ENCODE measurements at places on chromosomes 11 and 22.
A peak's percentile ranks its signal among the peaks of the same experiment; 100 is the strongest.

DNA sequence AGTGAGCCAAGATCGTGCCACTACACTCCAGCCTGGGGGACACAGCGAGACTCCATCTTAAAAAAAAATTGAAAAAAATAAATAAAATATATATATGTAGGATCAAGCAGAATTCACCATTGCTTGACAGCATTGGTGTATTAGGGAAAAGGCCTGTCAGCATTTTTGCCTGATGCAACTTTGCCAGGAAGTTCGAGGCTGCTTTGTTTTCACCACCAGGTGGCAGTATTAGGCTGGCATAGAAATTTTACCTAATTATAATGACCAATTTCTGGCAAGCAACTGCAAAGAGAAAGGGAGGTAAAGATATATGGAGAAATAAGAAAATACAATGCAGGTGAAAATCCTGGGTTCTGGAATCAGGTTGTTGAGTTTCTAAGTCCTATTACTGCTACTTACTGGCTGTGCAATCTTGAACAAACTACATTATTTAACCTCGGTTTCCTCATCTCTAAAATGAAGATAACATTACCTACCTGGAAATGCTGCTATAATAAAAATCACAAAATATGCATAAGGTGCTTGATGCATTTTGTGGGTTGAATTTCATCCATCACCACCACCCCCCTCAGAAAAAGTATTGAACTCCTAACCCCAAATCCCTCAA, 24.7 kb downstream of the LAYN start:
- peak; percentile 10 for DNase-seq

DNA sequence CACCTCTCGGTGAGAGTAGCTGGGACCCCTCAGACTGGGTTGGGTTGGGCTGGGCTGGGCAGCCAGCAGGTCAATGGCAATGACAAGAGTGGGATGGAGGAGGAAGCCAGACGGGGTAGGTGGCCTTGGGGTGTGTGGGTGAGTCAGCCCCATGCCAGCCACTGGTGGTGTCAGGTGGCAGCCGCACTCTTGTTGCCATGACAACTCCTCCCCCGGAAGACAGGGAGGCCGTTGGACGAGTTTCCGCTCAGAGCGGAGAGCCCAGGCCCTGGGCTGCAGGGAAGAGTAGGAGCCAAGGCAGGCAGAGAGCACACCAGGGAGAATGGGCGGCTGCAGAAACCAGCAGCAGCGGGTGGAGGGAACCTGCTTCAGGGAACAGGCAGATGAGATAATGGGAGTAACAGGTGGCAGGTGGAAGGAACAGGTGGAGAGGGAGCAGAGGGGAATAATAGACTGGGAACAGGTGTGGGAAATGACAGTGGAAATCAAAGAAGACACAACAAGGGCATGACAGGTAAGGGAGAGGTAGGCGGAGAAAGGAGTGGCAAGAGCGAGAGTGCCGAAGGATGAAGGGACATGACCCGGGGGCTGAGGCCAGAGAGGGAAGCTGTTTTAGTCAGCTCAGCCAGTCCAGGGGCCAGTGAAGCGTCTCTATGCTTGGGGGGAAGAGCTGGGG, 8.7 kb downstream of the SPTBN2 start:
- peak; percentile 11 for DNase-seq

DNA sequence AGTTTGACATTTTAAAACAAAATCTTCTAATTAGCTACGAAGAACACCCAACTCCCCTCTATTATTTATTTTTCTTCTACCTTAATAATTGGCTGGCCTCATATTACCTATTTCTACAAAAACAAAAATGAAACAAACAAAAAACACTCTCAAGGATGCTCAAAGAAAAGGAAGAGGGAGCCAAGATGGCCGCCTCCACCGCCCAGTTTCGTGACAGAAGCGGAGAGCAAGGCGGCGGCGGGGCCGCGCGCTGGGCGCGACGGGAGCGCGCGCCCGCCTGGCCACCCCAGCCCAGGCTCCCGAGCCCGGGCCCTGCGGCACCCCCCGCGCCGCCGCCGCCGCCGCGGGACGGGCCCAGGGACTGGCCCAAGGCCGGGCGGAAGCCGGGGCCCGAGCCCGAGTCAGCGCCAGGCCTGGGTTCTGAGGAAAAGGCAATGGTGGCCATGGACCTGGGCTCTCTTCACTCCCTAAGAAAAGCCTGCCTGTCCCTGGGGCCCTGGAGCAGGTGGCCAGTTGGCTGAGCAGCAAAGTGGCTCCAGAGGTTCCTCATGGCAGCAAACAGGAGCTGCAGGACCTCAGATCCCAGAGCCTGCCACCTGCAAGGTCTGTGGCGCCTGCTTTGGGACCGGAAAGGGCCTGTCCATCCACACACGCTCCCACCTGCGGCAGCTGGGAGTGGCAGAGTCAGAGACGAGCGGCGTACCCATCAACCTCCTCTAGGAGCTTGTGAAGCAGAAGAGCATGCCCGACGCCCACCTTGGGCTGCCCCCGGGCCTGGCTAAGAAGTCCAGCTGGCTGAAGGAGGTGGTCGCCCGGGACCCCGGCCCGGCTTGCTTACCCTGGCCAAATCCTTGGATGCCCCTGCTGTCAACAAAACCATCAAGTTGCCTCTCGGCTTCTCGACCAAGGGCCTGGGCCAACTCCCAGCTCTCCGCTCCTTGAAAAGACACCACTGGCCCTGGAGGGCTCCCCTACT, 543.2 kb upstream of the CCDC179 start:
- no peak for DNase-seq

- no peak for DNase-seq
Observed at GRCh38 chr11:368414-369335, 624 bp upstream of the B4GALNT4 start.

DNA sequence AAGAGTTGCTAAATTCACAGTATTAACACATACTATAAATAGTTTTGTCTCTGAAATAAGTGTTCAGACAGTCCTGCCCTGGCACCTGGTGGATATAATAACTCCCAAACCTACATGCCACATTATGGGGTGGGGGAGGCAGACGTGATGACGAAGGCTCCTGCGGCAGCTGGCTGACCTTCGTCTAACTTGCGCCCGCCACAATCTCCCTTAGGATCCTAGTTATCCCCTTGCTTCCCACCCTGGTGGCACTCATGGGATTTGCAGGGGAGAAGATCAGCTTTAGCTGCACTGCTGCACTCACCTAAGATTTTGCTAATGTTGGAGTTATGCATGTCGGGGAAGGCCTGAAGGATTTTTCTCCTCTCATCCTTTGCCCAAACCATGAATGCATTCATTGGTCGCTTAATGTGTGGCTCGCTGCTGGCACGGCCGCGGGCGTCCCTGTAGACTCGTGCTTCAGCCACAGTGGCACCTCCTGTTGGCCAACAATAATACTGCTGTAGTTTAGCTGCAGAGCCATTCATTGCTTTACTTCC, 367.6 kb downstream of the SOX6 start:
- no peak for DNase-seq

GRCh38 chr11:1916986-1917522, 2.4 kb upstream of the TNNT3 start:
- DNase-seq = no peak

DNA sequence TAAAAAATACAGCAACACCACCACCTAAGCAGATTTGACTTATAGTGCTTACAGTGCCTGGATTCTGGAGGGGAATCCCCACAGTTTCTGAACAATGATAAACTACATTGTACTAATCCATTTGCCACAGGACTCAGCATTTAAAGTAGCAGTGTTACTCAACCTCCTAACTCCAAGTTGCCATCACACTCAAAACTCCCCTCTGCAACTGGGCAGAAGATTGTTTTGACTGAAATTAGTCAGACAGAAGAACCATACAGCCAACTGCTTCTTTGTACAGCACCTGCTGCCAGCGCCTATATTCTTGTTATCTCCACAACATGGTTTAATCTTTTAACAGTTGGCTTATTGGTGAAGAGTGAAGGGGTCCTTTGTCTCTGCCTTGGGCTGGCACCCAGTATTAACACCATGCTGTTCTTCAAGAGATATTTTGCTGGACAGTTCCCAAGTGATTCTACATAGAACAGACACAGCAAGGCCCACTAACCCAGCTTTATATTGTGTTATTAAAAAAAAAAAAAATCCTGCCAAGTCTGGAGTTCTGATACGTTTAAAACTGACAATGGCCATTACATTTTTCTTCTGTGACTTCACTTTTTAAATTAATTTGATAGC, 273.2 kb downstream of the DCDC1 start:
- no peak for DNase-seq

DNA sequence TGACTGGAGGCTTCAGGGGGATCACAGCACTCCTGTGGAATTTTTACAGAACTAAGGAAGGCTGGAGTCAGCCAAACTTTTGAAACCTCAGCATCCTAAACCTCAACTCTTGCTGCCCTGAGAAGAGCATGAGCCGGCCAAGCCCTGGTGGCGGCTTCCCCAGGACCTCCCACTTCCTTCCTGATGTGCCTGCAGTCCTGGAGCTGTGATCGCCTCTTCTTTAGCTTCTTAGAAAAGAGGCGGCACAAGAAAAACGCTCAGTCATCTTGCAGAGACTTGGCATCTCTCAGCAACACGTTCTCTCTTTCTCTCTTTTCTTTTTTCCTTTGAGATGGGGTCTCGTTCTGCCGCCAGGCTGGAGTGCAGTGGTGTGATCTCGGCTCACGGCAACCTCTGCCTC, 40.4 kb upstream of the AMPD3 start:
- no peak for DNase-seq

- no peak for DNase-seq
Observed at GRCh38 chr11:134258577-134258976, 5.2 kb downstream of the ACAD8 start.

DNA sequence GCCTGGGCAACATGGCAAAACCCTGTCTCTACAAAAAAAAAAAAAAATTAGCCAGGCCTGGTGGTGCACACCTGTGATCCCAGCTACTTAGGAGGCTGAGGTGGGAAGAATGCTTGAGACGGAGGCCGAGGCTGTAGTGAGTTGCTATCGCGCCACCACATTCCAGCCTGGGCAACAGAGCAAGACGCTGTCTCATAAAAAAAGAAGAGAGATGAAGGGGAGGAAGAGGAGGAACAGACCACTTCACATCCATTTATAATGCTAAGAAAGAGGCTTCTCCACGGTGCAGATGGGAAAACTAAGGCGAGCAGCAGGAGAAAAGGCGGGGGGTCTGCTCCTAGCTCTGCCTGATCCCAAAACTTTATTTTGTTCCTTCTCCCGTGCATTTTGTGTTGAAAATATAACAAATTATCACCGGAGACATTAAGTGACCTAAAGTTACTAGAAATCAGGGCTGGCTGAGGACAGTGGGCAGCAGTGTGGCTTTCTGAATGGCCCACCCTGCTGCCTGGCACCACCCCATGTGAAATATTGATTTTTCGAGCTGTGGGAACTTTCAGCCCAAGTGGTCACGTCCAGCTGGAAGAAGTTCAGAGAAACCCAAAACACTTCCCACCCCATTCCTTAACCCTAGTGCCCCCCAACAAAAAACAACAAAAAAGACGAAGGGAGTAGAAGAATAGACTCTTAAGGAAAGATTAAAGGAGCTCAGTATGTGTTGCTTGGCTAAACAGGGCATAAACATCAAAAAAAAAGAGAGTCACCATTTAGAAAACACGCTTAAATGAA, 9.5 kb downstream of the MYH9 start:
- DNase-seq = no peak

DNA sequence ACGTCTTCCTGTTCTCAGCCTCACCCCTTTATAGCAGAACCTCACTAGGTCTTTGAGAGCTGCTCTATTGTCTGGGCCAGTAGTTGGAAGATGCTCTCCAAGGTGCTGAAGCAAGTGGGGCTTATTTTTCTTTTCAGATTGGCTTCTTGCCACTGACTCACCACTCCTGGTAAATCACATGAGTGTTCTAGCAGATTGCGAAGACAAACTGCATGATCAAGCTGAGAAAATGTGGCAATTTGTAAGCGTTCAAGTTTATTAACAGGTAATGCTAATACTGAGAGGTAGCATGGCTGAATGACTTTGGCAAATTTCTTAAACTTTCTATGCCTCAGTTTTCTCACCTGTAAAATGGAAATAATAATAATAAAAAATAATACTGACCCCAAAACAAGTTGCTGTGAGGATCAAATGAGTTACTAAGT, 59.2 kb downstream of the CACNG2 start:
- DNase-seq = no peak

DNA sequence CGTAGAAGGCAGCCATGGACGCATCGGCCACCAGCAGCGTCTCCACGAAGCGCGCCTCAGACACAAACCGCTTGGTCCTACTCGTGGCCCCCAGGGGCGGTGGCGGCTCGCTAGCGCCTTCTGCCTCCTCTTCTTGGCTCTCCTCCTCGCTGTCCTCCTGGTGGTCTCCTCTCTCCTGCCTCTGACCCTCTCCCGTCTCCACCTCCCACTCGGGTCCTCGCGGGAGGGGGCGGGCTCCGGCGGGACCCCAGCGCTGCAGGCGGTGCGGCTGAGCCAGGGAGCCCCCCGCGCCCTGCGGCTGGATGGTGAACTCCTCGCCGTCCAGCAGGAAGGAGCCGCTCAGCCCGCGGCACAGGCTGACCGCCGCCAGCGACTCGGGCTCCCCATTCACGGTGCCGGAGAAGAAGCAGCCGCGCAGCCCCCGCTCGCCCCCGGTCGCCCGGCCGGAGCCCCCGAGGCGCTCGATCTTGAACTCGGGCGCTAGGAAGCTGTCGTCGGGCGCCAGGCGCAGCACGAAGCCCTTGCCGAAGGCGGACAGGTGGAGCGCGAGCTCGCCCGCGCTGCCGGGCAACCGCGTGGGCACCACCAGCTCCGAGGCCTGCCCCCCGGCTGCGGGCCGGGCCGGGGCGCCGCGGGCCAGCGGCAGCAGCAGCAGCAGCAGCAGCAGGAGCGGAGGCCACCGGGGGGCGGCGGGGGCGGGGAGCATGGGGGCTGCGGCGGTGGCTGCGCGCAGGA, 661 bp downstream of the ADAMTS8 start:
- DNase-seq = no peak

DNA sequence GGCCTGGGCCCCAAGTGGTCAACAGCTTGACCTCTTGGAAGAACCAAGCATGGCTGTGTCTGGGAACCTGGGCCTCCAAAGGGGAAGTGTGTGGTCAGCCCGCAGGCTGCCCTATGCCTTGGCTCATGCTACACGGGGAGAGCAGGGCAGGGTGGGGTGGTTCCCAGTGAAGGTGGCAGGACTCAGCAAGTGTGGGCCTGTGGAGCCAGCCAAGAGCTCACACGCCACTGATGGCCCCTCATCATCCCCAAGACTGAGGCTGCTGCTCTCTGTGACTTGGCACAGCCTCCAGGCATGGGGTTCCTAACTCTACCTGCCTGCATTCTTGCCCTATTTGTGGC, 15.9 kb upstream of the DGCR8 start:
- no peak for DNase-seq

DNA sequence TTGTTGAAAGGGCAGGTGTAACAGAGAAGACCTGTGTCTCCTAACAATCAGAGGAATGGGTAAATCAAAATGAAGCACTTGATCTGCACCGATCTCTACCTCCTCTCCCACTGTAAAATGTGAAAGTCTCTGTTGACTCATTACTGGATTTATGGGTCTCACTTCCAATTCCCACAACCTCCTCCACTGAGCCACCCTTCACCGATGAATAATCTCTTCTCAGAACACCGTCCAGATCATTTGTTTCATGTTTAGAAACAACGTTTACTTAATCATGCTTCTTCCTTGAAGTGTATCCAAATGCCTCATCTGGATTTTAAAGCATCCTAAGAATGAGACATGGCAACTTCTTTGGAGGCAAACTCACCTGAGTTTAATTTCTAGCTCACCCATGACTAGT, 643.6 kb downstream of the ETS1 start:
- no peak for DNase-seq
